Hair follicular keratinocyte (primary cell): ENCODE measurements at places on chromosomes 16 and 17. TPM values are rescaled to one million over a fixed set of nuclear protein-coding genes. Genes with fewer than 3 reads are reported as not detected.

Gene BAIAP3
- under 0.01 and 0.08 TPM in 2 replicates for total RNA-seq

Gene OGFOD1
- total RNA-seq = 36.2 and 41.2 TPM in 2 replicates

Gene ACSM2B
- total RNA-seq = not detected in 2 replicates

Gene BIRC5
- total RNA-seq = 25.3 and 69.2 TPM in 2 replicates

Gene NAT9
- total RNA-seq = 19.5 and 28.0 TPM in 2 replicates

Gene TEKT1
- not detected in 2 replicates for total RNA-seq

Gene CFAP97D1
- total RNA-seq = not detected in 2 replicates

Gene ST6GALNAC1
- not detected in 2 replicates for total RNA-seq

Gene SYNGR3
- 0.68 and 5.4 TPM in 2 replicates for total RNA-seq

Gene KRTAP2-3
- 0.15 and 0.62 TPM in 2 replicates for total RNA-seq

Gene PRSS8
- 59.2 and 120 TPM in 2 replicates for total RNA-seq

Gene ZFPM1
- total RNA-seq = 1.2 and 1.5 TPM in 2 replicates

Gene C16orf86
- total RNA-seq = 1.9 and 2.0 TPM in 2 replicates

Gene TOP2A
- 35.8 and 125 TPM in 2 replicates for total RNA-seq

Gene PCGF2
- total RNA-seq = 2.4 and 7.4 TPM in 2 replicates

Gene CACNG1
- total RNA-seq = not detected in 2 replicates

Gene NME1
- total RNA-seq = 212 and 355 TPM in 2 replicates

Gene STXBP4
- 5.8 and 19.2 TPM in 2 replicates for total RNA-seq

Gene TMEM132E
- total RNA-seq = not detected in 2 replicates

Gene CCDC40
- total RNA-seq = 0.47 and 0.57 TPM in 2 replicates

Gene GAS2L2
- not detected in 2 replicates for total RNA-seq

Gene UNKL
- 2.3 and 3.2 TPM in 2 replicates for total RNA-seq

Gene TRIM65
- 14.9 and 17.5 TPM in 2 replicates for total RNA-seq

Gene ANKRD40CL
- total RNA-seq = not detected in 2 replicates

Gene ZNF174
- 4.9 and 5.6 TPM in 2 replicates for total RNA-seq

Gene DNAAF8
- total RNA-seq = 0.55 TPM in 1 of 2 replicates, not detected in the other

Gene SPATA33
- 3.6 and 5.2 TPM in 2 replicates for total RNA-seq

Gene SSH2
- 9.8 and 13.8 TPM in 2 replicates for total RNA-seq

Gene AMDHD2
- total RNA-seq = 12.2 and 24.1 TPM in 2 replicates

Gene NKD1
- 0.16 and 0.23 TPM in 2 replicates for total RNA-seq

Gene PLEKHM1
- 16.4 and 28.2 TPM in 2 replicates for total RNA-seq

Gene ABCC6
- not detected in 2 replicates for total RNA-seq

Gene ADAM11
- 0.08 TPM in 2 replicates for total RNA-seq

Gene SSTR5
- total RNA-seq = not detected in 2 replicates

Gene SNX20
- not detected in 2 replicates for total RNA-seq

Gene ZFHX3
- 1.1 and 2.6 TPM in 2 replicates for total RNA-seq

Gene ITGAL
- not detected in 2 replicates for total RNA-seq

Gene CHST6
- 1.1 and 3.0 TPM in 2 replicates for total RNA-seq

Gene TEDC2
- total RNA-seq = 5.6 and 14.3 TPM in 2 replicates

Gene TBC1D3
- not detected in 2 replicates for total RNA-seq

Gene TP53TG3C
- not detected in 2 replicates for total RNA-seq
